Prostate gland (tissue), 2 donors: ENCODE measurements at places on chromosomes 2 and 18.

DNA sequence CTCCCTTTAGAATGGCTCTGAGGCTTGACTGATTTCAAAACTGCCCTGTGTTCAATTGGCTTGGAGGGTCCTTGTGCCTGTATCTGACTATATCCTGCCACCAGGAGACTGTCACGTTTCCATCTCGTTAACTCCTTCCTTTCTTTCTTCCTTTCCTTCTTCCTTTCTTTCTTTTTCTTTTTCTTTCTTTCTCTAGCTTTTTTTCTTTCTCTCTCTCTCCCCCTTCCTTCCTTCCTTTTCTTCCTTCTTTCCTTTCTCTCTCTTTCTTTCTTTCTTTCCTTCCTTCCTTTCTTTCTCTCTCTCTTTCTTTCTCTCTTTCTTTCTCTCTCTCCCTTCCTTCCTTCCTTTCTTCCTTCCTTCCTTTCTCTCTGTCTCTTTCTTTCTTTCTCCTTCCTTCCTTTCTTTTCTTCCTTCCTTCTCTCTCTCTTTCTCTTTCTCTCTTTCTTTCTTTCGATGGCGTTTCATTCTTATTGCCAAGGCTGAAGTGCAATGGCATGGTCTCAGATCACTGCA is 38.1 kb upstream of the EML6 start:
- no peak overlapping the region for H3K27ac ChIP-seq
- H3K36me3 ChIP-seq, result no peaks in the 10 kb centered on the region
- no peak overlapping the region for H3K4me3 ChIP-seq
- H3K27me3 ChIP-seq, result no peaks in the 10 kb centered on the region

- no peak overlapping the region for H3K27ac ChIP-seq
- no peaks in the 10 kb centered on the region for H3K4me1 ChIP-seq
- H3K36me3 ChIP-seq, result no peaks in the 10 kb centered on the region
- H3K27me3 ChIP-seq, result no peaks in the 10 kb centered on the region
- H3K4me3 ChIP-seq, result no peak overlapping the region
Measured at GRCh38 chr2:133458280-133458679, 110.0 kb downstream of the NCKAP5 start.

DNA sequence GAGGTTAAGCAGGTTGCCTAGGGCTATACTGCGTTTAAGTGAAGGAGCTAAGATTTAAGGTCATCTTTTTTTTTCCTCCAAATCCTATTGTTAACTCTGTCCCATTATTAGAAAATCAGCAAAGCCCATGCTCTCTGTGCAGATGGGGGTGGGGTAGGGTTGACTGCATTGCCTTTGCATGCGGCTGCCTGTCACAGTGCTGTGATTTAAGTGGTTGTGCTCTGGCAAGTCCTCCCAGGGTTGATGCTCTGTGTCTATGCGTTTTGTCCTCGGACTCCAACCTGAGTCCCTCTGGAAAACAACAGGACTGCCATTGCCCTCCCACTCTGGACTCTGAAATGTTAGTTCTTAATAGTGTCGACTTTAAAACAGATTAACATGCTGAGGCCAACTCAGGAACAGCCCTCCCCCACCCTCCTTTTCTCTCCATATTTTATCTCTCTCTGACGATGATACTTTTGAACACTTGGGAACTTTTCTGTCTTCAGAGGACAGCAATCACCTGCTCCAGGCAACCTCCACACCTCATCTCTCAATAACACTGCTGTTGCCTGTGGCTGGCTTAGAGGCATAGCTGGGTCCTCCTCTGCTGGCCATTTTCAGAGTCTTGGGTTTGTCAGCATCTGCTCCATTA is 5.8 kb downstream of the FHOD3 start:
- no peak for DNase-seq
- no peaks in the 10 kb centered on the region for H3K27me3 ChIP-seq
- no peaks in the 10 kb centered on the region for H3K4me1 ChIP-seq
- no peaks in the 10 kb centered on the region for H3K36me3 ChIP-seq
- H3K4me3 ChIP-seq, result no peak overlapping the region

DNA sequence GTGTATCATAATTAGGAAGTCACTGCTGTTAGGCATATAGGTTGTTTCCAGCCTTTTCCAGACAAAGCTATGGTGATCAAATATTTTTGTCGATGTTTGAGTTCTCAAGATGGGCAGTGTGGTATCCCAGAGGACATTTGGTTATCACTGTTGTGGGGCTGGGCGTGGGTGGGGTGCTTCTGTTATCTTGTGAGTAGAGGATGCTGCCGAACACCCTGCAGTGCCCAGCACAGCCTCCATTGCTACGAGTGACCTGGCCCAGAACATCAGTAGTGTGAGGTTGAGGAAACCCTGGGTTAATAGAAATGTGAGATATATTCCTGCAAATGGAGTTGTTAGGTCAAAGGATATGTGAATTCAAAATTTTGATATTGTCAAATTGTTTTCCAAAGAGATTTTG is 33.2 kb downstream of the ZNF236 start:
- H3K4me1 ChIP-seq, result no peaks in the 10 kb centered on the region
- no peaks in the 10 kb centered on the region for H3K36me3 ChIP-seq
- no peaks in the 10 kb centered on the region for H3K27me3 ChIP-seq
- H3K27ac ChIP-seq, result no peak overlapping the region
